ENCODE measurements at places on chromosomes 5 and 9.

DNA sequence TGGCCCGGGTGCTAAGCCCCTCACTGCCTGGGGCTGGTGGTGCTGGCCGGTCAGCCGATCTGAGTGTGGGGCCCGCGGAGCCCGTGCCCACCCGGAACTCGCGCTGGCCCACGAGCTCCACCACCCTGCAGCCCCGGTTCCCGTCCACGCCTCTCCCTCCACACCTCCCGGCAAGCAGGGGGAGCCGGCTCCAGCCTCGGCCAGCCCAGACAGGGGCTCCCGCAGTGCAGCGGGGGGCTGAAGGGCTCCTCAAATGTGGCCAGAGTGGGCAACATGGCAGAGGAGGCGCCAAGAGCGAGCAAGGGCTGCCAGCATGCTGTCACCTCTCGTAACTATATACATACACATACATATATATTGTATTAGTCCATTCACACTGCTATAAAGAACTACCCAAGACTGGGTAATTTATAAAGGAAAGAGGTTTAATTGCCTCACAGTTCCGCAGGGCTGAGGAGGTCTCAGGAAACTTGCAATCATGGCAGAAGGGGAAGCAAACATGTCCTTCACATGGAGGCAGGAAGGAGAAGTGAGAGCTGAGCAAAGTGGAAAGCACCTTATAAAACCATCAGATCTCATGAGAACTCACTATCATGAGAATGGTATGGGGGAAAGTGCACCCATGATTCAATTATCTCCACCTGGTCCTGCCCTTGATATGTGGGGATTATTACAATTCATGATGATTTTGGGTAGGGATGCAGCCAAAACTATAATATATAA is 56.8 kb downstream of the LIX1 start:
- DNase-seq, result no peak

DNA sequence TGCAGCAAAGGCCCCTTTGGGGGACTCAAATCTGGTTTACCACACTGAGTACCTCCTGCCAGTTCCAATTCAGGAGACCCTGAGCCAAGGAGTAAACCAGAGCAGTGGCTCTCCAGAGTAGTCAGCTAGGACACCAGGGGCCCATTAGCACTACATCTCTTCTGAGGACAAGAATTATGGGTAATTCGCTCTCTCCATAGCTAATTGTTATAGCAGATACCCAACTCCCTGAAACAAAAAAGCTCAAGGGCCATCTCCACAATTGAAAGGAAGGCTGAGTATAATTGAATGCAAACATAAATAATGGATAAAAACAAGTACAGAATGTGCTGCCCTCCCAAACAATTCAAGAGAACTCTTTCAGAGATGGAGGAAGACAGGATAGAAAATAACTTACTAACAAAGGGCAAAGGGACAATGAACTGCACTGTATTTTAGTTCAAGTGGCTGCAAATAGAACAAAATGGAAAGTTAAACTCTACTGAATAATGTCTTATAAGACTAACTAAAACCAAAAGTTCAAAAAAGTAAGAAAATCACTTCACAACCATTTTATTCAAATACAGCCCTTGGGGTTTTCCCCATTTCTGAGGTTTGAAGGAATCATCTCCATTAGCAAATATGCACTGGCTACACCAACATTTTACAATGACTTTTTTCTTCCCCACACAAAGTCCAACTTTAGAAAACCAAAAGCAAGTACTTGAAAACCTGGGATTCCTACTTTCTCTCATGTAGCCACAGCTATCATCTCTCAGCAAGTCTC is 118.8 kb downstream of the SIL1 start:
- no peak for DNase-seq

DNA sequence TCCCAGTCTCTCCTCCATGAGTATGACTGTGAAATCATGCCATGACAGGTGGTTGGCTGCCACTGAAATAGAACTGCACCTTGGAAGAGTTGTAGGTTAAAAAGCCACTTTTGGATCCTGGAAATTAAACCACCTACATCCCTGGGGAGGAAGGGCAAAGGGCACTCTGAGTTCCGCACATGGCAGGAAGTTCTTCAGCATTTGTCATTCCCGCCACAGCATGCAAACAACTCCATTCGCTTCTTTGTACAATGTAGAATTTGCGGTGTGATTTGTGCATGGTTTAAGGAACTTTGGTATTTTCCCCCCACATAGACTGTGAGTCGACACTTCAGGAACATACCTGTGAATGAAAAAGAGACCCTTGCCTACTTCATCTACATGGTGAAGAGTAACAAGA is 9.8 kb downstream of the SAP30L start:
- no peak for DNase-seq

DNA sequence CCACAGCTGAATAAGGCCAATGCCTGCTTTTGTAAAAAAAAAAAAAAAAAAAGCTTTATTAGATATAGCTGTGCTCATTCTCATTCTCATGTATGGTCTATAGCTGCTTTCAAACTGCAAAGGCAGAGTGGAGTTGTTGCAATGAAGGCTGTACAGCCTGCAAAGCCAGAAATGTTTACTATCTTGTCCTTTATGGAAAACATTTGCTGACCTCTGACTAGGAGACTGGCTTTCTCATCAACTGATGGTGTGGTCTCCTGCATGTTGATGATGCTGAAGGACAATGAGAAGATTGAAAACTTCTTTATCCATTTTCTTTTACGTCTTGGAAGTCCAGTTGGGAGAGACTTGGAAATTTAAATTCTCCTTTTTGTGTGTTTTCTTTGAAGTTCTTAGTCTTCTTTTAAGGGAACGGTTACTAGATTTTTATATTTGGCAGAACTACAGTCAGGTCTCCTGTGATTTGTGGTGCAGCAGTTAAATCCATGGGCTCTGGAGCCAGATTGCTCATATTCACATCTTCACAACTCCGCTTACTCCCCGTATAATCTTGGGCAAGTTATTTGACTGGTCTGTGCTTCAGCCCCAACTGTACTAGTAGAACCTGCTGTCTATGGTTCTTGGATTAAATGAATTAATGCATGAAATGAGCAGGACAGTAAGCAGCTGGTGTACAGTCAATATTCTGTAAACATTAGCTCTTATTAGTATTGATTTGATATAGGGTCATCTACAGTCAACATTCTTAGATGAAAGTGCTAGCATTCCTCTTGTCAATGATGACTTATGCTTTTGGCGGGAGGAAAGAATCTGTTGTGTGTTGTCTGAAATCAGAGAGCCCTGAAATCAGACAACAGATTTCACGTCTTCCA is 39.7 kb upstream of the BASP1 start:
- no peak for DNase-seq

GRCh38 chr5:167245868-167246267 is 1045.6 kb upstream of the WWC1 start:
- no peak for DNase-seq

- no peak for DNase-seq
These were observed 6.5 kb downstream of the IL7R start for GRCh38 chr5:35863159-35863558.

- no peak for DNase-seq
These were observed 44.2 kb upstream of the MAST4 start for GRCh38 chr5:66551945-66552344.

GRCh38 chr5:58185801-58186200 is 274.1 kb downstream of the PLK2 start:
- DNase-seq, result no peak

Measured in CD4-positive, alpha-beta T cell treated with Interleukin-15 for 4 hours (primary cell).